HCT116 (cell line): ENCODE measurements at places on chromosomes 16 and 17. TPM values are rescaled to one million over a fixed set of nuclear protein-coding genes. Genes with fewer than 3 reads are reported as not detected.

DNA sequence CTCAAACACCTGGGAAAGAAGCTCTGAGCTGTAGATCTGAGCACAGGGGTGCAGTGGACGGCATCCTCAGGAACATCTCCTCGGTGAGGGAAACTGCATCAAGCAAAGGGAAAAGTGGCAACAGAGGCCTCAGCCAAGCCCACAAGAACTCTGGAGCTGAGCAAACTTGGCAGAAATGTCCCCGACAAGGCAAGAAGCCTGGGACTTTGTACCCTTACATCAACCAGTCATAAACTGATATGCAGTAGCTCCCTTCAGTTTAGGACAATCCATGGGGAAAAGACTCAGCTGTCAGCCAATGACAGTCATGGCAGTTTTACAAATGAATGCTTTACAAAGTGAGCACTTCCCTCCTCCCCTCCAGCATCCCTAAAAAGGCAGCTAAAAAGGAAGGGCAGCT lies 210.0 kb upstream of the DYNLRB2 start:
- no peak overlapping the region for H3K4me3 ChIP-seq
- no peaks in the 10 kb centered on the region for H3K4me1 ChIP-seq
- DNase-seq: no peak
- H3K36me3 ChIP-seq: no peaks in the 10 kb centered on the region

GRCh38 chr16:16096121-16096857 lies 127.0 kb downstream of the ABCC6 start:
- H3K4me3 ChIP-seq: no peak overlapping the region
- H3K27me3 ChIP-seq: no peaks in the 10 kb centered on the region
- H3K36me3 ChIP-seq: peaks cover 31% of the 10 kb centered on the region
- H3K27ac ChIP-seq: no peak overlapping the region

The KRT36 gene
- total RNA-seq: not detected

DNA sequence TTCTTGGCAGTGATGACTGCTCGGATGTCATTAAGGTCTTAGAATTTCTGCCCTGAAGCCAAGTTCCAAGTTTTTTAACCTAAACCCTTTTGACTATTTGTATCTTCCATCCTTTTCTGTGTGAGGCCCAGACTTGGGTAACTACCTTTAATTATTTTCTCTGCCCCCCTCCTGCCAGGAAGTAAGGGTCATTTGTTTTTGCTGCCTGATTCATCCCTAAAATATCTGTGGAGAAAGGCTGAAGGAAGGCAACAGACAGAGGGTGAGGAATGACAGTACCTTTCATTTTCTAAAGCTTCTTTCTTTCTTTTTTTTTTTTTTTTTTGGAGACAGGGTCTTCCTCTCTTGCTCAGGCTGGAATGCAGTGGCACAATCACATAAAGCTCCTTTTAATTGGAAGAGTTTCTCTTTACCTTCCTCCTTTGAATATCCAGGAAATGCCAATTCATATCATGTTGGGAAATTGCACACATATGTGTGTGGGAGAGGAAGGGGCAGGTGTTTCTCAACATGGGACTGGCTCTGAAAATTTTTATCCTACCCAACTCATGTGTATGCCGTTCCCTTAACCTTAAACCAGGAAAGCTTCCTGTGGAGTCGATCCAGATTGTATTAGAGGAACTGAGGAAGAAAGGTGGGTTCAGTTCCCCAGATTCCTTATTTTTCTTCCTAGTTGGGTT lies 957 bp downstream of the VPS25 start:
- H3K36me3 ChIP-seq: peaks cover 8% of the 10 kb centered on the region
- no peaks in the 10 kb centered on the region for H3K27me3 ChIP-seq
- DNase-seq: no peak
- H3K4me1 ChIP-seq: peaks cover 8% of the 10 kb centered on the region; the same call in 1 of the 2 replicates

The KRTAP1-5 gene
- total RNA-seq: not detected

- no peak for DNase-seq
- H3K36me3 ChIP-seq: no peaks in the 10 kb centered on the region
- no peak overlapping the region for H3K4me3 ChIP-seq
- no peak overlapping the region for H3K27ac ChIP-seq
Measured at GRCh38 chr17:43608313-43608712, 53.4 kb downstream of the MEOX1 start.

DNA sequence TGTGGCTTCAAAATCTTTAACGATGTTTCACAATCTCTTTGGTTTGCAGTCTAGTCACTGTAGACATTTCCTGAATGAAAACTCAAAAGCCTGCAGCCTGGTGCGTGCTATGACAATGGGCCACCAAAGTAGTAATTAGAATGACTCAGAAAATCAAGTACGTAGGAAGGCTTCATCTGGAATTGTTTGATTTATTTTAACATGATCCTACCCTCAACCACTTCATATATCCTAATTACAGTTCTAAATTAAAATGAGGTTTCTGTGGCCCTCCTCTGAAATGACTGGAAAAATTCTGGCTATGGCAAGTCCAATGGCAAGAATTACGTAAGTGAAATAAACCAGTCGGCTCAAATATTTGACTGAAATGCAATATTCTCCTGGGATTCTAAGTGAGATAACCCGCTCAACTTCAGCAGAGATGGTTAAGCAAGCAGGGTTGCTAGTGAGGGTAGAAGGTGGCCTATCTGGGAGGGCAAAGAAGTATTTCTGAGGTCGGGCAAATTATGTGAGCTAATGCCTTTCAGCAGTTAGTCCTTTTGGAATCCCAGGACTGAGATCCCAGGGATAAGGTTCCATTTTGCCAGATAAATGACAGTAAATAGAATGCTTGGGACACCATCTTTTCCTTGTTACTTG lies 145.6 kb upstream of the MYOCD start:
- H3K36me3 ChIP-seq: no peaks in the 10 kb centered on the region
- no peak overlapping the region for H3K27ac ChIP-seq
- peaks cover 19% of the 10 kb centered on the region for H3K27me3 ChIP-seq
- peaks cover 10% of the 10 kb centered on the region for H3K4me1 ChIP-seq
- H3K4me3 ChIP-seq: no peak overlapping the region
- DNase-seq: no peak

DNA sequence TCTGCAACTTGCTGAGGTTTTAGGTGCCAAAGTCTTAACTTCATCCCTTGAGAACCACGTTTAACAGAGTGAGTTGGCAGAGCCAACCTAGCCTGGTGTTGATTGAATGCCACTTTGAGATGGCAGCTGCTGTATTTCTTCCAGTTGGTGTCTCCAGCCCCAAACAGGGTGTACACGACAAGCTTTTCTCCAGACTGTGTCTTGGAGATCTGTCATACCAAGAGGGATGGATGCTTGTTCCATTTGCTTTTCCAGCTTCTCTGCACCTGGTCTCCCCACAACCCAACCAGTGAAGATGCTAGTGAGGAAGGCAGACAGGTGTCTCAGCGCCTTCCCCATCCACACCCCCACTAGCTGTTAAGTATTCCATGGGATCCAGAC lies 141.1 kb upstream of the HS3ST2 start:
- no peaks in the 10 kb centered on the region for H3K4me1 ChIP-seq
- H3K27me3 ChIP-seq: peaks cover 37% of the 10 kb centered on the region
- H3K4me3 ChIP-seq: no peak overlapping the region
- no peaks in the 10 kb centered on the region for H3K36me3 ChIP-seq
- no peak overlapping the region for H3K27ac ChIP-seq
- no peak for DNase-seq

GRCh38 chr16:11857161-11857560 lies 5.8 kb upstream of the RSL1D1 start:
- H3K27ac ChIP-seq: no peak overlapping the region
- no peaks in the 10 kb centered on the region for H3K27me3 ChIP-seq
- no peak for DNase-seq

GRCh38 chr16:89613231-89613953 lies at the start of gene DPEP1:
DPEP1 (plus strand) TSS chr16:89613642; CDS start chr16:89630411, 16,769 bp downstream.
- no peak within 1 kb of the TSS for H3K4me3 ChIP-seq
- H3K27me3 ChIP-seq: no peaks in the 10 kb centered on the region
- H3K4me1 ChIP-seq: peaks cover 21% of the 10 kb centered on the region

- no peaks in the 10 kb centered on the region for H3K4me1 ChIP-seq
- H3K36me3 ChIP-seq: no peaks in the 10 kb centered on the region
- H3K4me3 ChIP-seq: no peak overlapping the region
- no peak overlapping the region for H3K27ac ChIP-seq
- no peaks in the 10 kb centered on the region for H3K27me3 ChIP-seq
Measured at GRCh38 chr17:17569691-17570090, 21.8 kb downstream of the PEMT start.

GRCh38 chr16:11056090-11056992 lies 112.0 kb downstream of the CLEC16A start:
- H3K27me3 ChIP-seq: no peaks in the 10 kb centered on the region
- no peak overlapping the region for H3K27ac ChIP-seq
- no peak overlapping the region for H3K4me3 ChIP-seq

DNA sequence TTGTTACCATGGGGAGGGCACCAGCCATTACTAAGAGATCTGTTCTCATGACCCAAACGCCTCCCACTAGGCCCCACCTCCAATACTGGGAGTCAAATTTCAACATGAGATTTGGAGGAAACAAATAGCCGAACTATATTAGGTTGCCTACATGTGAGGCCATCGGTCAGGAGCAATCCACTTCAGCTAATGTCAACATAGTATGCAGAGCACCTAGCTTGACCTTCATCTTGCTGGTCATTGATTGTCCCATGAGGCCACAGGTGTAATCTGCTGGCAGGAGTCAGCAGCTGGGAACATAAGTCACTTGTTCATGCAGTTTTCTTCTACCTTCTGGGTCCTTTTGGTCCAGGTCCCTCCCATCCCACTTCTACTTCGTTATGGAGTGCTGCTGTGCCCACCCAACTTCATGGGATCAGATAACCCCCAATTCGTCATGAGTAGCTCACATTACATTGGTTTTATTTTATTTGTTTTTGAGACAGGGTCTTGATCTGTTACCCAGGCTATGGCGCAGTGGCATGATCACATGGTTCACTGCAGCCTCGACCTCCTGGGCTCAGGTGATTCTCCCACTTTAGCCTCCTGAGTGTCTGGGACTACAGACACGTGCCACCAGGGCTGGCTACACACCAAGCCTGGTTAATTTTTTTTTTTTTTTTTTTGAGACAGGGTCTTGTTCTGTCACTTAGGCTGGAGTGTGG lies 5.9 kb upstream of the KPNA2 start:
- H3K4me3 ChIP-seq: no peak overlapping the region
- no peaks in the 10 kb centered on the region for H3K27me3 ChIP-seq
- DNase-seq: no peak
- H3K27ac ChIP-seq: no peak overlapping the region
- peaks cover 30% of the 10 kb centered on the region for H3K4me1 ChIP-seq
- H3K36me3 ChIP-seq: no peaks in the 10 kb centered on the region

GRCh38 chr17:74137416-74137815 lies 66.1 kb upstream of the RPL38 start:
- H3K36me3 ChIP-seq: no peaks in the 10 kb centered on the region
- no peaks in the 10 kb centered on the region for H3K4me1 ChIP-seq
- H3K4me3 ChIP-seq: no peak overlapping the region
- DNase-seq: no peak

DNA sequence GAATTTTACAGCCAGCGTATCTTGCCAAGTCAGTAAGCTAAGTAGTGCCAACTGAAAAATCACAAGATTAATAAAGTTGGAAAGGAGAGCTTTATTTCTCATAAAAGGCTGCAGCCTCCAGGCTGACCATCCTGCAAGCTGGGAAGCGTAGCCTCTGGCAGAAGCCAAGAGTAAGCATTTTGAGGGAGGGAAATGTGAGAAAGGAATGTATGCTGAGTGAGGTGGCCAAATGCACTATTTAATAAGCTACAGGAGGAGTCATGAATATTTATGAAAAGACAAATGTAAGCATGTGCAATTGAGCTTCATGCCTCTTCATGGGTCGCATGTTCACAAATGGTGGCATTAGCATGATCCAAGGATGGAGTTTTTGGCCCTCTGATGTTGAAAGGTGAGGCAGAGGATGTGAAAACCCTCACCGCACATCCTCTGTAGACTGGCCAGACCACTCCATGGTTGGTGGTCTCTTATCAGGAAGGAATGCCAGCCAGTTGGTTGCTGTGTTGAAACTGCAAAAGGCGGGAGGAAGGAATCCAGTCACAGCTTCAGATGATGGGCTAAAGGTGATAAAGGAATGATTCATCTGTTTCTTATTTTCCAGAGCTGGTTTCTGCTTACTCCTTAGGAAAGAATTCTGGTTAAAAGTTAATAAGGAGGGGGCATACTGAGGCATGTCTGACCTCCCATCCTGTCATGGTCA lies 9.2 kb downstream of the KRT33B start:
- no peaks in the 10 kb centered on the region for H3K36me3 ChIP-seq
- no peak overlapping the region for H3K4me3 ChIP-seq
- H3K27me3 ChIP-seq: no peaks in the 10 kb centered on the region
- no peak overlapping the region for H3K27ac ChIP-seq
- DNase-seq: no peak

The CTF1 gene
- 1.4 TPM for total RNA-seq

DNA sequence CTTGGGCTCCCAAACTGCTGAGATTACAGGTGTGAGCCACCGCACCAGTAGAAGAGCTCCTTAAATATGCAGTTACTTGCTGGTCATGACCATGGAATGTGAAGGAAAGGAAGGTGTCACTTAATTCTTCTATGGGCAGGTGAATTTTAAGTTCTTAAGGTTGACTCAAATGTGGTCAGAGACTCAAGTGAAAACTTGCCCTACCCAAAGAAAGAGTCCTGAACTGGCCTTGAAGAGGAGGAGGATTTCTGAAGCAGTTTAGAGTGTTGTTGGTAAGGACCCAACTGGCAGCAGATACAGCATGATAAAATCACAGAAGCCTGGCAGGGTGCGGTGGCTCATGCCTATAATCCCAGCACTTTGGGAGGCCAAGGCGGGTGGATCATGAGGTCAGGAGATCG lies 29.4 kb downstream of the CHD9 start:
- H3K27ac ChIP-seq: no peak overlapping the region
- no peaks in the 10 kb centered on the region for H3K27me3 ChIP-seq
- H3K4me1 ChIP-seq: no peaks in the 10 kb centered on the region
- H3K36me3 ChIP-seq: no peaks in the 10 kb centered on the region

The KRTAP16-1 gene
- not detected for total RNA-seq
